ENCODE measurements at places on chromosomes 16 and 17.

DNA sequence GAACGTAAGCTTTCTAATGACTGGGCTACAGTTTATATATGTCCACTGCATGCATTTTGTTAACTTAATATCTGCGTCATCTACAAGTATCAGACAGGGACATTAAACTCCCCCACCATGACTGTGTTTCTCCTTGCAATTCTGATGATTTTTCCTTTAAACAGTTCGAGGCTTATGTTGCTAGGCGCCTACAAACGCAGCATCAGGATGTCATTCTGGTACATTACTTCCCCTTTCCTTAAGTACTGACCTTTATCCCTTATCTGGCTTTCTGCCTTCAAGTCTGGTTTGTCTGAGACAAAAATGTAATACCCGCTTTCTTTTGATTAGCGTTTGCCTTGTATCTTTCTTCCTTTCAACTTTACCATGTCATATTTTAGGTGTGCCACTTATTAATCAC, 362.4 kb downstream of the SLC39A11 start:
- no peak for DNase-seq

- DNase-seq = no peak
These were observed 9.3 kb downstream of the ZNF629 start for GRCh38 chr16:30777591-30778297.

GRCh38 chr17:66625311-66625767, 209.6 kb upstream of the CACNG5 start:
- no peak for DNase-seq

GRCh38 chr17:78912082-78912481, 9.1 kb upstream of the CEP295NL start:
- no peak for DNase-seq

DNA sequence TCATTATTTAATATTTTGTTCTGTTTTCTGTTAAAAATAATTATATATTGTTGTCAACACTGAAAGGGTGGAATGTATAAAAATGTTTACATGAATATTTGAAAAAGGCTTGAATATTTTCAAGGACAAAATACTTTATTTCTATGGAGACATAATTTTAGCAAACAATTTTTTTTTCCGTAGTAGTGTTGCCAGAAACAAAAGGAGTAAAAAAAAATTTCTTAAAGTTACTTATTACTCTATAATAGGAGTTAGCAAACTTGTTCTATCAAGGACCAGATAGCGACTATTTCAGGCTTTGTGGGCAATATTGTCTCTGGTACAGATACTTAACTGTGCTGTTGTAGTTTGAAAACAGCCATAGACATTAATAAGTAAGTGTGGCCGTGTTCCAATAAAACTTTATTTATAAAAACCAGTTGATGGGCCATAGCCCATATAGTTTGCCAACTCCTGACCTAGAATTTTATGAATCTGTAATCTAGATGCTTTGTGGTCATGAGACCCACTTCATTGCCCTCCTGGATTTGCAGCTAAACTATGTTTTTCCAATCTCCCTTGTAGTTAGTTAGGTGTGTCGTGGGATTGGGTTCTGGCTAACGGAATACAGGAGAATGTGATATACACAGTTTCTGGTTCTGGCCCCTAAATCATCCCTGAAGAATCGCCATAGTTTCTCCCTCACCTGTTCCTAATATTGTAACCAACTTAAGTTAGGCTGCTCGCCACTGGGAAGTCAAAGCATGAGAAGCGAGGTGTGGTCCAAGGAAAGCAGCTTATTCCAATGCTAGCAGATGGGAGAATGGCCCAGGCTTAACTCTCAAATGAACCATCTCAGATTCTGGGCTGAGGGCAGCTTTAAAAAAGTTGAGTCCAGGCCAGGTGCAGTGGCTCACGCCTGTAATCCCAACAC, 153.6 kb downstream of the ABCA8 start:
- DNase-seq = no peak

DNA sequence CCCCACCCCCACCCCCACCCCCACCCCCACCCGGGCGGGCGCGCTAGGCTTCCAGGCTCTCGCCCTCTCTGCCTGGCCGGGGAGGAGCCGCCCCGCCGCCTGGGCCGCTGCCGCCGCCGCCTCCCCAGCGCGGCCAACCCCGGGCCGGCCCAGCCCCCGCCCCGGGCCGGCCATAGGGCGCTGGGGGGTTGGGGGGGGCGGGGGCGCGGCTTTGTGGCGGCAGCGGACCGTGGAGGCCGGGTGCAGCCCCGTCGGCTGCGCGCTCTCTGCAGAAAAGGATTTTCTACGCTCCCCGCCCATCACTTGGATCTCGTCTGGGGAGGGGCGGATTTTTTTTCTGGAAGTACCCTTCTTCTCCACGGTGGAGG, 230.9 kb downstream of the MRTFB start:
- DNase-seq = no peak

GRCh38 chr17:9022573-9023391, 1.5 kb downstream of the NTN1 start:
- DNase-seq = no peak

DNA sequence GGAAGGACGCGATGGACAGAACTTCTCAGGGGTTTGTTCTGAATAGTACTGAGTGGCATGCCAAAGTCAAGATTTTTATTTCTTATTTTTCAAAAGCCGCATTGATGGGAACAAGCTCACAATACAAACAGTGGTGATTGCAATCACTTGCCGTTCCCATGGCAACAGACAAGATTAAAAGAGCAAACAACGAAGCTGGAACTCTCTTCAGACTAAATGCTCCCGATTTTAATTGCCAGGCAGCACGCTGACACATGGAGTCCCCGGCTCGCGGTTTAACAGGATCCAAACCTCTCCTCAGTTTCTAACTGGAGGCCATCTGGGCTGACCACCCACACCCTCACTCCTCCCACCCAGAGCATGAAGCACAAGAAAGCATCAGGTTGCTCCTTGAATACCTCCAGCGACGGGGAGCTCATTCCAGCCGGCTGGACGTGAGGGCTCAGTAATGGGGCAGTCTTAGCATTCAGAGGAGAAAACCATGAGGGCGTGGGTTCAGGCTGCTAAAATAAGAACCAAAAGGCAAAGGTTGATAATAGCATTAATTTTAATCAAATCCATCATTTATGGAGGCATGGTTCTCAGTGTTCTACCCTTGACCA, 41.5 kb downstream of the AIPL1 start:
- DNase-seq = no peak
